ENCODE measurements at places on chromosomes 2 and 18.

GRCh38 chr2:127525691-127526131, 578 bp downstream of the IWS1 start:
- peak; percentile 39 for DNase-seq

DNA sequence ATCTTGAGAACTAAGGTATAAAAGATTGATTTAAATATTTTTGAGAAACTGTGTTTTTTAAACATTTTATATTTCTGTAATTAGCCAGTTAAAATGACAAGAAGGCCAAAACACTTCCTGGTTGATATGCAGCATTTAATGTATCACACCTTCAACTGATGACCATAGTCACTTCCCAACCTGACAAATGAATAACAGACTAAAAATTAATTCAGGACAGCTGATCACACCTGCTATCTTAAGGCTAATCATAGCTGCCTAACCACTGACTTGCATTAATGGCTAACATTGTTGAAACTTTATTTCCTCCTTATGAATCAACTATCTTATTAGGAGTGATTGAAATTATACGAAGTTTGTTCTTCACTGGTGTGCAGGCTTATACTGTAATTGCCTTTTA, 125.8 kb upstream of the MSTN start:
- DNase-seq, result no peak

DNA sequence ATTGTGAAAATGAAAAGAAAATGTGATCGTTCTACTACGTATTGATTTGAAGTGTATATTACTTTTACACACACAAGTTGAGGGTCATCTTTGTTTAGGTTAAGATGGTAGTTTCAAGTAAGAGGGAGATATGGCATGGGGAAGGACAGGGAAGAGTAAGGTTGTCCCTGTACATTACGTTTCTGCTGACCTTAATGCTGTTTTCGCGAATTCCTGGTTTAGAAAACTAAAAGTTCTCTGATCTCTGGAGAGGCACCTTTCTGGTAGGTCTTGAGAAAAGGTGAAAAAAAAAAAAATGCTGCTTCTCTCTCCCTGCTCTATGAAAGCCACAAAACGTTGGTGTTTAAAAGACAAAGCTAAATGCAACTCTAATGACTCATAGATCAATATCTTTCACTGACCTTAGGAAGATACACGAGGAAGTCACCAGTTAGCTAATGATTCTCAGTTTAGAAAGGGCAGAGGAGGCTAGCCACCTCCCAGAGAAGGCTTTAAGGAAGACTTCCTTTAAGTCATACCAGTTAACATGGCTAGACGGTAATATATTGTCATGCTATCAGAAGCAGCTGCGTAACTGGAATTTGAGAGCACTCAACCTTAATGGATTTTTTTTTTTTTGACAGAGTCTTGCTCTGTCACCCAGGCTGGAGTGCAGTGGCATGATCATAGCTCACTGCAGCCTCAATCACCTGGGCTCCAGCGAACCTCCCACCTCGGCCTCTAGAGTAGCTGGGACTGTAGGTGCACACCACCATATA, 13.2 kb downstream of the TXNDC2 start:
- no peak for DNase-seq

DNA sequence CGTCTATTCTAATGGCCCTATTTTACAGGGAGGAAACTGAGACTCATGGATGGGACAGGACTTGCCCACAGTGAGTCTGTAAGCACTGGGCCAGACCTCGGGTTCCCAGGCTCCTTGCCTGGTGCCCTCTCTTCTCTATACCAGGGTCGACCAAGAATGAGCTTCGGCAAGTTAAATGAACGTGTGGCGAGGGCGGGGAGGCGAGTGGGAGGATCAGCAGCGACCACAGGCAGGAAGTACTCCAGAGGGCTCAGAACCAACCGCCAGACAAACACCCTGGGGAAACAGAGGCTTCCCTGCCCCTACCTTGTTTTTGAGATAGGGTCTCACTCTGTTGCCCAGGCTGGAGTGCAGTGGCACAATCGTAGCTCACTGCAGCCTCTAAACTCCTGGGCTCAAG, 177.7 kb upstream of the SMAD2 start:
- DNase-seq, result no peak

- no peak for DNase-seq
Observed at GRCh38 chr2:134705861-134706586, 12.8 kb downstream of the TMEM163 start.

DNA sequence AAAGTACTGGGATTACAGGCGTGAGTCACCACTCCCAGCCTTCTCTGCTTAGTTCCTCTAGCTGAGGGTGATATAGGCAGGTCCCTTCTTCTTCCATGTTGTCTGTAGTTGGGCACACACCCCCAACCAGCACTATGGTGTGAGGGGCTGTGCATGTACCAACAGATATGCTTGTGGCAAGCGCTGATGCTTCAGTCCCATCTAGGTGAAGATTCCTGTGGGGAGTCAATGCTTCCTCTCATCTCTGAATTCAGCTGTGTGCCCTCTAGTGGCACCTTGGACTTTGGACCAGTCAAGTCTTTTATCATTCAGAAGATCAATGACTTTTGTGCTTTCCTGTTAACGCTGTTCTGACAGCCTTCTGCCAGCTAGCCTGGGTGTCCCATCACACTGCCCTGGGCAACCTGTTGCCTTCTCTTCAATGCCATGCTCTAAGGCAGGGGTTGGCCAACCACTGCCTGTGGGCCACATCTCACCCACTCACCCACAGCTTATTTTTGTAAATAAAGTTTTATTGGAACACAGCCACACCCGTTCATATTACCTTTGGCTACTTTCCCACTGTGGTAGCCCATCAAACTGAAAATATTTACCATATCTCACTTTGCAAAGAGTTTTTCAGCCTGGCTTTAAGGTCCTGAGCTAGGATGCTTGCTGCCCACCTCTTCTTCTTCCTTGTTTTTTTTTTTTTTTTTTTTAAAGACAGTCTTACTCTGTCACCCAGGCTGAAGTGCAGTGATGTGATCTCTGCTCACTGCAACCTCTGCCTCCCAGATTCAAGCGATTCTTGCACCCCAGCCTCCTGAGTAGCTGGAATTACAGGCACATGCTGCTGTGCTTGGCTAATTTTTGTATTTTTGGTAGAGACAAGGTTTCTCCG, 51.0 kb downstream of the NPAS2 start:
- DNase-seq, result no peak

DNA sequence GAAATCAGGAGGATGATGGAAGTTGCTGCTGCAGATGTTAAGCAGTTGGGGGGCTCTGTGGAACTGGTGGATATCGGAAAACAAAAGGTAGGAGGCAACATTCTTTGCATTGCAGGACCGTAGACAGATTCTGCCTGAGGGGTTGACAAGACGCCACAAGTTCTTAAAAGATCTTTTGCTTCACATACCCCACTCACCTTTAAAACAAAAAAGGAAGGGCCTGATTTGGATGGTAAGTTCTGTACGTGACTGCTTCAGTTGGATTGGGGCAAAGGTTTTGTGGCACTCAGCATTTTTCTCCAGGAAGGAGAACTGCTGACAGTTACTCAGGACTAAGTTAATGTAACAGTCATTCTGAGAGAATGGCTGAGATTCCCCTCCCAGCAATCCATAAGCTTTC, 5.2 kb downstream of the CNDP2 start:
- no peak for DNase-seq

- DNase-seq, result peak; percentile 40
Observed at GRCh38 chr2:230614913-230615332, 97.7 kb upstream of the CAB39 start.

- DNase-seq, result no peak
Observed at GRCh38 chr2:105379741-105380186, 19.1 kb downstream of the FHL2 start.

GRCh38 chr2:19351499-19351898, 6.9 kb downstream of the OSR1 start:
- DNase-seq, result no peak

Measured in activated CD8-positive, alpha-beta T cell treated with anti-CD3 and anti-CD28 coated beads, Interleukin-2, amount 10 ng/mL, durations not matched to agents 7 days and 5 days (primary cell).